ENCODE measurements at places on chromosomes 7 and 10.

DNA sequence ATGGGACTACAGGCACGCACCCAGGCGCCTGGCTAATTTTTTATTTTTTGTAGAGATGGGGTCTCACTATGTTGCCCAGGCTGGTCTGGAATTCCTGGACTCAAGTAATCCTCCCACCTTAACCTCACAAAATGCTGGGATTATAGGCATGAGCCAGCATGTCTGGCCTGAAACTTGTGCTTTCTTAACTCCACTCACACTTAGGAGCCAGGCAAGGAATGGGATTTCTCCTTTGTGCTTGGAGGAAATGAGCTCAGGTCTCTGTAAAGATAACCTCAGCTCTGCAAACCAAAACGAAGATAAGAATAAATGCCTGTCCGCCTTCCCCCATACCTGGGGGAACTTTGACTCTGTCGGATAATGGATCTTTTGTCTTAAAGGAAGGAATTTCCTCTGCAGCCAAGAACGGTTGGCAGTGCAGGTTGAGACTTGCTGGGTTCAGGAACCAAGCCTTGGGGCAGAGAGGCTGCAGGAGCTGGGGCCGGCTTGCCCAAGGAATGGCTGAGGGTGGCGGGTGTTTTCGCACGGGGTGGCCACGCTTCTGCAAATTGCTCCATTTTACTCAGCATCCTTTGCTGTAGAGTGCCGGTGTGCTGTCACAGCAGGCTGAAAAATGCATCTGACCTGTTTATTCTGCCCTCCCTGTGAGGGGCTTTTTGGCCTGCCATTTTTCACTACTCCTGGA lies 174.2 kb downstream of the KIAA1217 start:
- no peak for DNase-seq

DNA sequence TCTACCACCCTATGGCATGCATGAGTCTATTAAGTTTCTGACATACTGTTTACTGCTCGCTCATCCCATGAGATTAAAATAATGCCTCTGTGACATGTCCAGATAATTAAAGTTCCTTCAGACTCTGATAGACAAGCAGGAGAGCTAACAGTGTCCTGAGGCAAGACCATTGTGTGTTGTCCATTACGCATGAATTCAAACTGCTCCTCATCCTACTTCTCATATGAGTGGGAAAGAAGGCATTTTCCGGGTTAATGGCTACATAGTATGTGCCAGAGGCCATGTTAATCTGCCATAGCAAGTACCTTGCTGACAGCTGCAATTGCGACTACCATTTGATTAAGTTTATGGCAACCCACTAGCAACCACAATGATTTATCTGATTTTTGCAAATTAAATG lies 113.3 kb downstream of the GNAI1 start:
- DNase-seq: no peak

- no peak for DNase-seq
Measured at GRCh38 chr10:62580396-62580795, 206.2 kb downstream of the ZNF365 start.

DNA sequence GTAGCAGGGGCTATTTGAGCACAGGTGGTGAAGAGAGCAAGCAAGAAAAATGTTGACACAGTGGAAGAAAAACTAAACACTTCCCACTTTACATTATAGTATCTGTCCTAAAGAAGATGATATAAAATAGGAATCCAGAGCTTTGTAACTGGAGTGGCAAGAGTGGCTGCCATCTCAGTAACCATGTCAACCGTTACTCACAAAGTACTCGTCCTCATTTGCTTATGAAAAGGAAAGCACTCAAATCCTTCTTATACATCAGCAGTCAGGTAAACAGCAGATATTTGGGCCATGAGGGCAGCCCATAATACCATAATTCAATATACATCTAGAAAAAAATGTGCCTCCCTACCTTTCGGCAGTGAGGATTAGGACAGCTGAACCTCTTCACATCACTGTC lies 70.1 kb downstream of the RNF216 start:
- DNase-seq: no peak

DNA sequence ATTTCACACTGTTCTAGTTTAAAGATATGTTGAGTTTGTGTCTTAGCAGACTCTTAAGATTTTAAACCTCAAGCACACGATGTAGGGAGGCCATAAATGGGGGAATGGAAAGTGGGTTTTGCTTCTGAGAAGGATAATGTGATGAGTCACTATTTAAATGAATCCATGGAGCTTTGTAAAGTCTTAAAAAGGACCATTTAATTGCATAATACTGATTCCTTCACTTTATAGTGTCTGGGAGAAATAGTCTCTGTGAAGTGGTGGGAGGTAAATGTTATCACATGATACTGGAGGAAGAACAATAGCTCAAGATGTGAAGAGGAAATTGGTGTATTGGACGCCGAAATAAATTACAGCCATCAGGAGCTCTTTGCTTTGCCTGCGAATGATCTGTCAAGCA lies 84.0 kb upstream of the MYO3A start:
- DNase-seq: no peak

GRCh38 chr10:128543151-128543550 lies 416.9 kb upstream of the MKI67 start:
- no peak for DNase-seq

GRCh38 chr10:43892062-43892770 lies 243.5 kb upstream of the ZNF32 start:
- DNase-seq: no peak

DNA sequence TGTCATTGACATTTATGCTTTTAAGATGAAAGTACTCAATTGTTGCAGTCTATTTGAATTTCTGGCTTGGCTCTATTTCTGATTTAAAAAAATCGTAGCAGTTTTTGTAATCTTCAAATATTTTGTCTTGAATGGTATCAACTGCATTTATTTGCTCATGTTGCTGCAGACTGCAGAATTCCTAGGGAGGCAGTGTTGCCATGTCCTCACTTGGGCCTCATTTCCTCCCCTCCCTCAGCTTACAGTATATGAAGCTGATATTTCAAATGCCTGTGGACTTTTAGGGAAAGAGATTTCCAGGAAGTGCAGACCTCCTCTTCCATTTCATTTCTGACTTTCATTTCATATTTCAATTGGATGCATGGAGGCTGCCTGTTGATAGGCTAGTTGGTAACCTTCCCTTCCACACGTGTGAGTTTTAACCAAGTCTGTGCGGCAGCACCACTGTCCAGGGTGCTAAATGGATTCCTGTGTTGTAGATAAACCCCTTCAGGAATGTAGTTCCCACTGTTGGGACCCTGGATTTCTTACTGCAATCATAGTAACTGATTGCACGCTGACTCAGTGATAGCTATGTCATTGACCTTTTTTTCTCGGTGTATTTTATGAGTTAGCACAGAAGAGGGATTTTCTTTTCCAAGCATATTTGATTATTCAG lies 17.5 kb downstream of the VPS50 start:
- DNase-seq: no peak

GRCh38 chr10:95328013-95328412 lies 37.2 kb upstream of the PDLIM1 start:
- no peak for DNase-seq

DNA sequence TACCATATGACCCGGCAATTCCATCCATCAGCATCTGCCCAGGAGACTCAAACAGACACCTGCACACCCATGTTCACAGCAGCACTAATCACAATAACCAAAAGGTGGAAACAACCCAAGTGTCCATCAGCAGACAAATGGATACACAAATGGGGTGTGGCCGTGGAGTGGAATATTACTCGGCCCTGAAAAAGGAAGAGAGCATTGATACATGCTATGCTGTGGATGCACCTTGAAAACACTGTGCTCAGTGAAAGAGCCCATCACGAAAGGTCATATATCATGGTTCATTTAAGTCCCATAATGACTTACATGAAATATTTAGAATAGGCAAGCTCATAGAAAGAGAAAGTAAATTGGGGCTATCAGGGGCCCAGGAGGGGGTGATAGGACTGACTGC lies 57.5 kb upstream of the DNAAF5 start:
- DNase-seq: no peak

All from AG09309 (cell line).